ENCODE measurements at places on chromosomes 4 and X. TPM values are rescaled to one million over a fixed set of nuclear protein-coding genes. Genes with fewer than 3 reads are reported as not detected.

Gene NPNT
- total RNA-seq = 840 TPM

Gene PROM1
- 9.9 TPM for total RNA-seq

Gene CLTRN
- 0.78 TPM for total RNA-seq

Gene MAGEB3
- total RNA-seq = not detected

Gene RTL9
- total RNA-seq = 0.58 TPM

Gene ASB9
- 2.0 TPM for total RNA-seq

Gene CABS1
- total RNA-seq = not detected

DNA sequence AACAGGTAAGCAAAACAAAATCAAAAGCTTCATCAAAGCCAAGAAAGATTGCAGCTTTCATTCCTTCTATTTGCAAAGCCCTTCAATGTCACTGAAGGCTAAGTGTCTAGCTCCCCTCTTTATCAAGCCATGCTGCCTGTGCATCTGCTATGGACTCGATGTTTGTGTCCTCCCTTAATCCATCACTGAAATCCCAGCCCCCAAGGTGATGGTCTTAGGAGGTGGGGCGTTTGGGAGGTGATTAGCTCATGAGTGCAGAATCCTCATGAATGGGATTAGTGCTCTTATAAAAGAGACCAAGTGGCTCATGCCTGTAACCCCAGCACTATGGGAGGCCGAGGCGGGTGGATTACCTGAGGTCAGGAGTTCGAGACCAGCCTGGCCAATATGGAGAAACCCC, 6.9 kb upstream of the TRIM2 start:
- no peak for DNase-seq

DNA sequence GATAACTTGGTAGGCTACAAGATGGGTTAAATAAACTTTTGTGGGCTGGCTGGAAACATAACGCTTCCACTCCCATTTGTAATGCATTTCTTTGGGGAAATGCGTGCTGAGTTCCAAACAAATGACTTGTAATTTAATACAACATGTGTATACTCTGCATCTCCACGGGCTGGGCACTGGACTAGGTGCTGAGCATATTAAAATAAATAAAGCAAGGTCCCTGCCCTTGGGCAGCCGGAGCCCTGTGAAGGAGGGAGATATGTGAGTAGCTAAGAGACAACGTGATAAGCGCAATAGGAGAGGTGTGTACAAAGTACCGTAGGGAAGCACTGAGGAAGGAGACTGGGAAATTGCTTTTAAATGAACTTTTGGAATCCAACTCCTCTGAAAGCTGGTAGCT, 147.2 kb upstream of the RBPJ start:
- DNase-seq = no peak

GRCh38 chr4:89296399-89296798, 11.2 kb downstream of the GPRIN3 start:
- DNase-seq = no peak

DNA sequence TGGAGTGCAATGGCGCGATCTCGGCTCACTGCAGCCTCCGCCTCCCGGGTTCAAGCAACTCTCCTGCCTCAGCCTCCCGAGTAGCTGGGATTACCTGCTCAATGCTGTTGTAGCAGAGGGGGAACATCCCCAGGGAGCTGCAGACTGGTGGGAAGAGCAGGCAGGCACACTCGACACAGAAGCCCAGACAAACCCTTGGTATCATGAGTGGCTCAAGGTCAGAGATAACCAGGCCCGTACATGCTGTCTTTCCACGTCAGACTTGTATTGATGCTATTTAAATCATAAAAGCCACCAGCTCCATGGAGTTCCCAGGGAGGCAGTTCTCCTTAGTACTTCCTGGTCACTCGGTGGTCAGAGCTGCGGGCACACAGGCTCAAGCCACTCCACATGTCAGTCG, 33.2 kb downstream of the TRIML2 start:
- DNase-seq = no peak

- DNase-seq = no peak
These were observed 159.1 kb upstream of the KIT start for GRCh38 chr4:54498661-54499111.

- DNase-seq = no peak
These were observed 15.6 kb upstream of the TMPRSS11F start for GRCh38 chr4:68145261-68145660.

DNA sequence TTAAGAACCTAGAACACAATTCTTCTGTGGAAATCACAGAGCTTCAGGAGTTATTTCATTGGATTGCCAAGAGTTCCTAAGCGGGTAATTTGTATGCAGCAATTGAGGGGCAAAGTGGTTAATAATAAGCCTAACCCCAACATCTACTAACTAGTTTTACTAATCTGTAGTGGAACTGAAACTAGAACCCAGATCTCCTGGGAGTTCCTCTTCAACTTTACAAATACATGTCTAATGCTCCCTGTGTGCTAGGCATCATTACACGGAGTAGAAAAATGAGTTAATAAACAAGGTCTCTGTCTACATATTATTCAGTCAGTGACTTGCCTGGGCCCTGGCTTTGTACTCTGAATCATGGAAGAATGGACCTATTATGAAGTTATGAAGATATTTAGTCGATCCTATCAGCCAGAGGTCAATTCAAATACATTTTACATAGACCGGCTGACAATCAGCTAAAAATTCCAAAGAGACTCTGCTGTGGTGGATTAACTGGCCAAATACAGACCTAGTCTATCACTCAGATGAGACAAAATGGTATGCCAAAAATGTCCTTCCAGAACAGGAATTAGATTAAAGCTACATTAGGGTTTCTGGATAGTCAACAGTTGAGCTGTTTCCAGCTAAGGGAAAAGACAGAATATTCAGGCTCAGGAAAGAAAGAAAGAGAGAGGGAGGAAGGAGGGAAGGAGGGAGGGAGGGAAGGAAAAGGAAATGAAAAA, 326.0 kb downstream of the FBXW7 start:
- no peak for DNase-seq

DNA sequence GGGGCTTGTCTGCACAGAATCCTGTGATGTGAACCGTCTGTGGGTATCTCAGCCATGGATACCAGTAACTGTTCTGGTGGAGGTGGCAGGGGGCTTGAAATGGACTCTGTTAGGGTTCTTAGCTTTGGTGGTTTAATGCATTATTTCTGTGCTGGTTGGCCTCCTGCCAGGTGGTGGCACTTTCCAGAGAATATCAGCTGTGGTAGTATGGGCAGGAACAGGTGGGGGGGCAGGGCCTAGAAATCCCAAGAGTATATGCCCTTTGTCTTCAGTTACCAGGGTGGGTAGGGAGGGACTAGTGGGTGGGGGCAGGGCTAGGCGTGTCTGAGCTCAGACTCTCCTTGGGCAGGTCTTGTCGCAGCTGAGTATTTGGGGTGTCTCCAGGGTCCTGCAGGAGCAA, 106.7 kb downstream of the KIT start:
- DNase-seq = no peak

- DNase-seq = no peak
These were observed 392.2 kb upstream of the ZFP42 start for GRCh38 chr4:187603093-187604025.

Measured in thyroid gland (tissue), 4 donors.